Activated CD4-positive, alpha-beta T cell treated with anti-CD3 and anti-CD28 coated beads for 4 hours (primary cell): ENCODE measurements at places on chromosomes 1 and 21.

DNA sequence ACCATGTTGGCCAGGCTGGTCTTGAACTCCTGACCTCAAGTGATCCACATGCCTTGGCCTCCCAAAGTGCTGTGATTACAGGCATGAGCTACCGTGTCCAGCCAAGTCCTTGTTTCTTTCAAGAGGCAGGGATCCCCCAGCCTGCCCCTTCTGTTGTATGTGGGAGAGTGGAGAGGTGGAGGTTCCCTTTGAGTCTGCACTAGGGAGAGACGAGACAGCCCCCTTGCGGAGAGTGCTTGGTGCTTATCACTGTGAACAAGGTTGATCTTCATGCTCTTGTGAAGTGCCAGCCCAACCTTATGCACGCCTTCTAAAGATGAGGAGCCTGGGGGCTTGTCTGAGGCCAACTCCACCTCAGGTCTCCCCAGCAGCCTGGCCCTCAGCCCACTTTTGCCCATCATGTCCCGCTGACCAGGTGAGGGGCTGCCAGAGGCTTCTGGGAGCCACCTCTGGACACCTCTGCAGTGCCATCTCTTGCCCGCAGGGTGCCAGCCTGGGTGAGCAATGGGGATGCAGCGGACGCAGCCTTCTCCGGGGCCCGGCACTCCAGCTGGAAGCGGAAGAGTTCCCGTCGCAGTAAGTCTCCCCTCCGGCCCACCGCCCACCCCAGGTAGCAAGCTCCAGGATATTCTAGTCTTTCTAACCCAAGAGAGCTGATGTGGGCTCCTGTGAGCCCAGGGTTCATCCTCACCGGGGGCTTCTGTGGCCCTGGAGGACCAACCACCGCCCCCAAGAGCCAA lies 62.3 kb downstream of the ARHGEF10L start:
- no peak for DNase-seq

GRCh38 chr1:63593886-63594605 lies 835 bp downstream of the PGM1 start:
- DNase-seq, result peak; percentile 74

GRCh38 chr1:178512566-178513277 lies at the start of gene TEX35:
Gene TEX35 (plus strand): TSS chr1:178513109. CDS start chr1:178513189, 80 bp downstream.
- no peak for DNase-seq

- DNase-seq, result no peak
Measured at GRCh38 chr1:91020486-91020885, 1.3 kb downstream of the ZNF644 start.

GRCh38 chr1:231550448-231550781 lies 21.9 kb downstream of the TSNAX start:
- peak; percentile 23 for DNase-seq

DNA sequence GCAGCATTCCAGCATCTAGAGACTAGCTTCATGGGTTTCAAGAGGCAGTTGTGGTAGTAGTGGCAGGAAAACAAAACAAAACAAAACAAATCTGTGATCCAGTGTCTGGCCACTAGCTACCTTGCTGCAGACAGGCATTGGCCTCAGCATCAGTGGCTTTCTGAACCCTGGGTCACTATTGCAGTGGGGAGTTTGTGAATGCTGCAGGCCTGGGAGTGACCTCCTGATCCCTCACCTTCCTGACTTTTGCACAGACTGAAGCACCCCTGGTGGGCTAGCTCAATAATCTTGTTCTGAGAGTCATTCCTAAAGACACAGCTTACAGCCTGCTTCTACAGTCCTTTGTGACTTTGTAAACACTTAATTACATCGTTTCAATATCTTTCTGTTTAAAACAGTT lies 24.9 kb upstream of the APCS start:
- DNase-seq, result no peak

- DNase-seq, result no peak
Measured at GRCh38 chr1:235631816-235632215, 17.8 kb downstream of the GNG4 start.

DNA sequence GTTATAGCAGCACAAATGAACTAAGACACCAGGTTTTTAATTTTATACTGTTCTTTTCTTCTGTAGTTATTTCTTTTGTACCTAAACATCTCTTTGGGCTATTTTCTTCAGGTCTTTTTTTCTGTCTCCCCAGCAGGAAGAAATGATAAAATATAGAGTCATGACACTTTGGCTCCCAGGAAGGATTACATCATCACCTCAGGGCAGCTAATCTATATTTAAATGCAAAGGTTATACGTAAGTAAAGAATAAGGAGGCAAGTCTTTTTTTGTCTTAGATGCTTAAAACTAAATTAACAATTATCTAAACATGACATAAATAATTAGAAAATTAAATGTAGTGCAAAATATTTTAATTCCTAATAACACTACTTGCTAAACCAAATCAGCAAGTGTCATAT lies 57.0 kb downstream of the WARS2 start:
- no peak for DNase-seq

DNA sequence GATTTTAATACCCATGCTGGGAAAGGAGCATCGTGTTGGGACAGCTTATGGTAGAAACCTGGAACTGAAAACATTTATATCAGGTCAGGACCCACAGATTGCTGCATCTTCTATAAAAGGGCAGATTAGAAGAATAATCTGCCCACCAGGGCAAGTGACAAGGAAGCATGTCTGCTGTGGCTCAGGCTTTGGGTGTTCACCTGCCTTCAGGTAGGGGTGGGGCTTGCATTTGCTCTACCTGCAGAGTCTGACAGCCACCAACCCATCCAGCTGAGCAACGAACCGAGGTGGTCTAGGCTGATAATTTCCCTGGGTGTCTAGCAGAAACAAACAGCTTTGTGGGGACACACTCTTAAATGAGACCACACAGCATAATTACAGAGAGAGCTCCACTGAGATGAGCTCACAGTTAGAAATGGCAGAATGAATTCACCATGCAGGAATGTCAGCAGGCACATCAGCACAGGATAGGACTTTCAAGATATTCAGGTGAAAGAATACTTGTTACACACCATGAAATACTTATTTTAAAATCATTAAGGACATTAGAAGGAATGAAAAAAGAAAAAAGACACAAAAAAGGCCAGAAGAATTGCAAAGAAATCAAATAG lies 36.1 kb upstream of the B3GALT5 start:
- DNase-seq, result no peak

DNA sequence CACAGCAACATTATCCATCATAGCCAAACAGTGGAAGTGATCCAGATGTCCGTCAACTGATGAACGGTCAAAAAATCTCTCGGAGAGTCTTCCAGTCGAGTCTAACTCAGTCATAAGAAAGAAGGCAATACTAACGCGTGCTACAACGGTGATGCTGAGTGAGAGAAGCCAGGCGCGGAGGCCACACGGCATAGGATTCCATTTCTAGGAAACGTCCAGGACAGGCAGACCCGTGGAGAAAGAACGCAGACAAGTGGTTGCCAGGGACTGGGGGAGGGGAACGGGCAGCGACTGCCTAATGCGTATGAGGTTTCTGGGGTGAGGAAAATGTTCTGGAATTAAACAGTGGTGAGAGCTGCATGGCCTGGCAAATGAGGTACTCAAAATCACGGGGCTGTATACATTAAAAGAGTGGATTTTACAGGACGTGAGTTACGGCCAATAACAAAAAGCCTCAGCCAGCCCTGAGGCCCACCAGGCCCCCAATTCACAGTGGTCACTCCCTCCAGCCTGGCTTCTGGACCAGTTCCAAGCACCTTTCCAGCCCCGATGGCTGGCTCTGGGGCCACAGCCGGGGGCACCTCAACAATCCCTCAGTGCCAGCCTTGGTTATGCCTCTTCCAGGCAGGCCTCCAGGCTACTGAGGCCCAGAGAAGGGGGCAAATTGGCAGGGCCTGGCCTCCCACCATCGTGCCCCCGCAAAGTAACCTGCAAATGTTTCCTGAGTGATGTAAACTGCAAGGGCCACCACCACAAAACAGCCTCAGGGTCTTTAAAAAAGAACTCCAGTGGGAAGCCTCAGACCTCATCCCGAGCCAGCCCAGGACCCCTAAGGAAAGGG lies 3.4 kb downstream of the WNT9A start:
- DNase-seq, result peak; percentile 0

DNA sequence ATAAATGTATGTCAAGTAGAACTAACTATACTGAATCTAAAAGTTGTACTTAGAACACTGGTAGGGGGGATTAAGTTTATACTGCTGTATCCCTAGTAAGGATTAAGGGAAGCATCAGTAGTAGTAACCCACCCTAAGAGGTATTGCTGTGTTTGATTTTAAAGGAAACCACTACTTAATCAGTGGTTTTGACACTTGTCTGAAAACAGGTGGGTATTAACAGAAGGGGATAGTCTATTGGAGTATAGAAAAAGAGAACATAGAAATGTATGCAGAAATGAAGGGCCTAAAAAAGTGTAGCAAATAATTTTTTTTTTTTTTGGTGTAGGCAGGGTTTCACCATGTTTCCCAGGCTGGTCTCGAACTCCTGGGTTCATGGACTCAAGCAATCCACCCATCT lies 2.2 kb downstream of the MIGA1 start:
- DNase-seq, result no peak

GRCh38 chr1:61779231-61779630 lies 37.0 kb downstream of the PATJ start:
- DNase-seq, result no peak

- DNase-seq, result no peak
Measured at GRCh38 chr1:12309783-12310742, 80.2 kb downstream of the VPS13D start.

- no peak for DNase-seq
Measured at GRCh38 chr1:230112131-230112701, 45.2 kb downstream of the GALNT2 start.

GRCh38 chr1:166899769-166900168 lies 23.7 kb upstream of the TADA1 start:
- DNase-seq, result no peak

- peak; percentile 8 for DNase-seq
Measured at GRCh38 chr1:45205011-45205909, 1.1 kb downstream of the ZSWIM5 start.

GRCh38 chr1:77170687-77171086 lies 48.5 kb downstream of the PIGK start:
- no peak for DNase-seq

DNA sequence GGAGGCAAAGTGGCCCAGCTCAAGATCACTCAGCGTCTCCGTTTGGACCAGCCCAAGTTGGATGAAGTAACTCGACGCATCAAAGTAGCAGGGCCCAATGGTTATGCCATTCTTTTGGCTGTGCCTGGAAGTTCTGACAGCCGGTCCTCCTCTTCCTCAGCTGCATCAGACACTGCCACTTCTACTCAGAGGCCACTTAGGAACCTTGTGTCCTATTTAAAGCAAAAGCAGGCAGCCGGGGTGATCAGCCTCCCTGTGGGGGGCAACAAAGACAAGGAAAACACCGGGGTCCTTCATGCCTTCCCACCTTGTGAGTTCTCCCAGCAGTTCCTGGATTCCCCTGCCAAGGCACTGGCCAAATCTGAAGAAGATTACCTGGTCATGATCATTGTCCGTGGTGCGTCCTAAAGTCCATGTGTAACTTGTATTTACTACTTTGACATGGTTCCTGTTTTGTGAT lies 2.7 kb downstream of the RBM15 start:
- DNase-seq, result no peak

GRCh38 chr1:151221616-151222015 lies 23.3 kb downstream of the PIP5K1A start:
- no peak for DNase-seq

- no peak for DNase-seq
Measured at GRCh38 chr1:237041461-237041794, 556 bp upstream of the RYR2 start.

DNA sequence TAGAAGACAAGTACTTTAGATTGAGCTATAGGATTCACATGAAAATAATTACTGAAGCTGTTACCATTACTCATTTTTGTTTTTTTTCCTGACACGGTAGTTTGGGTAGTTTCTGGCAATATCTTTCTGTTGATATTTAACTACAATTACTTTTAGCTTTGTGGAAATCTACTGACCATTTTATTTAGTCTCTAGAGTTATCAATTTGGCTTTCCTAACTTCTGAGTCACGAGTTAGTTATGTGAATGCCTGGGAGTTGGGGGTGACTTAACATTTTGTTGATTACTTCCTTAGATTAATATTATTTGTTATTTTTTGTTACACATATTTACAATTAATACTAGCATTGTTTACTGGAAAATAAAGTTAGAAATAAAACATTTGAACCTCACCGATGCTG lies 160.6 kb downstream of the HMCN1 start:
- no peak for DNase-seq

GRCh38 chr1:226552061-226552460 lies 3.5 kb downstream of the STUM start:
- no peak for DNase-seq

GRCh38 chr1:66138613-66139012 lies 345.9 kb downstream of the PDE4B start:
- no peak for DNase-seq
